ENCODE measurements at places on chromosomes 3 and 15.

- DNase-seq, result no peak
Measured at GRCh38 chr3:53816425-53816824, 29.8 kb downstream of the CHDH start.

- no peak for DNase-seq
Measured at GRCh38 chr3:12286927-12287726, 1.7 kb upstream of the PPARG start.

DNA sequence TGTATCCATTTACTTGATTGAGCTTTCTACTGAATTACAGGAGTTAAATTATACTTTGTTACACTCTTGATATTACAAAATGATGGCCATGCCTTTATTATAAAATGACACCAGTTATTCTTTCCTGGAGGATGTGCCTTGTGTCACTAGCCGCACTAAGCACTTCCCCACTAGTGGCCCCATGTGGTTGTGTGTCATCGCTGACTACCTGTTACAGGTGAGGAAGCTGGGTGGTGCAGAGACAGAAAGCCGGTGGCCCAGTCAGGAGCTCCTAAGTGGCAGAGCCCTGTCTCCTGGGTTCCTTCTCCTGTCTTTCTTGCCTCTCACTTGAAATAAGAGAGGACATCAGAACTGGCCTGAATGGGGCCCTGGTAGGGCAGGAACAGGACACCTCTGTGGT lies 96.8 kb downstream of the IGF1R start:
- no peak for DNase-seq

DNA sequence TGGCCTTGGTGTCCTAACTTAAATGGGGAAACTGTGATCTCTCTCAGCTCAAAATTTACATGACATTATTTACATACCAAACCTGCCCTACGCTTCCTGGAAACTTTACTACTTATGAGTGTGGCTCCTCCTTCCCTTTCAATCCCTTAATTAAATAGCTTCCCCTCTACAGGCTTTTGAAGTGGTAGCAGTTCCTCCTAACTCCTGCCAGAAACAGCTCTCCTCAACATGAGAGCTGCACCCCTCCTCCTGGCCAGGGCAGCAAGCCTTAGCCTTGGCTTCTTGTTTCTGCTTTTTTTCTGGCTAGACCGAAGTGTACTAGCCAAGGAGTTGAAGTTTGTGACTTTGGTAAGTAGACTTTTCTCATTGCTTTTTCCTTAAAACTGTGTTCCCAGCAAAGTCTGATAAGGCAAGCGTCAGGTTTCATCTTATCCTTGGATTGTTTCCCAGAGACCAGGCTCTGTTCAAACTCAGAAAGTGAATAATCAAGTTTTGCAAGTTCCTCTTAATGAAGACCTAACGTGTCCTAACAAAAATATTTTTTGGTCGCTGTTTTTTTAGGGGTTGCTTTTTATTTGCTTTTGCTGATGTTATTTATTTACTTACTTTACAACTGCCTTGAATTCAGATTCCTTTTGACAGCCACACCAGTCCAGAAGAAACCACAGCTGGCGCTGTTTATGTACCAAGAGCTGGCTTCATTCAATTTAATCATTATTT lies at the start of gene ACP3:
Gene ACP3 (plus strand): TSS at position 179 of the 720 bp plus-strand sequence. CDS start 50 bp downstream, at position 229.
- DNase-seq, result no peak

GRCh38 chr15:57205996-57206395 lies 170.3 kb upstream of the CGNL1 start:
- DNase-seq, result no peak

- DNase-seq, result no peak
Measured at GRCh38 chr15:74612677-74613076, 3.0 kb upstream of the CLK3 start.

Data from activated CD8-positive, alpha-beta memory T cell treated with anti-CD3 and anti-CD28 coated beads for 4 hours (primary cell).